SK-N-SH (cell line): ENCODE measurements at places on chromosomes 2 and 18.

DNA sequence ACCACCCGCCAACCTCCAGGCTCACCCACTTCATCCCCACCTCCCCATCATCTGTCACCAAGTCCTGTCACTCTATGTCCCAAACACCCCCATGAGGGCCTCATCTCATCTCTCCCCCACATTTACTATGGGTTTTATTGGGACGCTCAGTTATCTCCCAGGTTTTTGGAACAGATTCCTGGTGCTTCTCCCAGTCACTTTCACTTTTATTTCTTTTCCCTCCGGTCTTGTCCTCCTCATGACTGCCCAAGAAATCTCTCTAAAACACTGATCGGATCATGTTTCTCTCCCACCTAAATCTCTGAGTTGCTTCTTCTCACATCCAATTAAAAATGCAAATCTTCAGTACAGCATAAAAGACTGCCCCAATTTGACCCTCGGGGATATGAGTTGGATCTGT is 273.1 kb downstream of the PHLPP1 start:
- no peak for DNase-seq

DNA sequence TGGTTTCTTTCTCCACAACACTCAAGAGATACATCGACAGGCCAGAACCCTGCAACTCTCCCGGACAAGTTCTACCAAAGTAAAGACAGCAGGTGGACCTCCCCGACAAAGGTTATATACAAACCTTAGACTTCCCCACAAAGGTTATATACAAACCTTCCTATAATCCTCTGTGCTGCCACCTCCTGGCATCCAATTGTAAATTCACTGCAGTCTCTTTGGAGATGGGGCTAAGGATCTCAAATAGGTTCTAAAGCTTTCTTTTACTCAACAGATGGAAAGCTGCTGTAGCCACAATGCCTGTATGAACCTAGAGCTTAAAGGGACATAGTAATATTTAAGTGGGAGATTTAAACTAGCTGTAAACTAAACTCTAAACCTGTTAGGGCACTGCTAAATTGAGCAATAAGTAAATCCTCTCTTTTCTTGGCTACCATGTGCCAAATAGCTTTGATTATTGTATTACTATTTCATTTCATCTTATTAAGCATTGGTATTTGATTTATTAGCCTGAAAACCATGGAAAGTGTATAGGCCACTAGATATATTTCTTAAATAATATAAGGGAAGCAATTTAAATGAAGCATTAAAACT is 9.8 kb upstream of the MREG start:
- peak; percentile 72 for DNase-seq

GRCh38 chr2:143375384-143375880 is 246.2 kb downstream of the ARHGAP15 start:
- no peak for DNase-seq

DNA sequence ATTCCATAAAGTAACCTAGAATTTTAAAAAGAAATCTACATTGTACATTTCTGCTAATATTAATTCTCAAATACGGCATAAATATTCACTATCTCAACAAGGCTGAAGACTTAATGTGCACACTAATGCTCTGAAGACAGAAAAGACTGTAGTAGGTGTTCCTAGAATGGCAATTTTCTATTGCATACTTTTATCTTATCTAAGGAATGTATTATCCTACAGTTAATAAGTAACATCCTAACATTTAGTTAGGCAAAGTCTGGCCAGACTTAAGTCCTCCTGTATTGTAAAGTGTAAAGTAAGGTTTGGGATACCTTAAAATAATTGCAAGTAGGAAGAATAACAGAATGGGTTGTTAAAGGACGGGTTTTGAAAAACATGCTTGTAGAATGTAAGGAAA is 42.2 kb downstream of the CHST9 start:
- DNase-seq: no peak

- no peak for DNase-seq
These were observed 711.8 kb downstream of the DCDC2C start for GRCh38 chr2:4415171-4415570.

- DNase-seq: no peak
These were observed 21.9 kb downstream of the EVA1A start for GRCh38 chr2:75538521-75539490.

DNA sequence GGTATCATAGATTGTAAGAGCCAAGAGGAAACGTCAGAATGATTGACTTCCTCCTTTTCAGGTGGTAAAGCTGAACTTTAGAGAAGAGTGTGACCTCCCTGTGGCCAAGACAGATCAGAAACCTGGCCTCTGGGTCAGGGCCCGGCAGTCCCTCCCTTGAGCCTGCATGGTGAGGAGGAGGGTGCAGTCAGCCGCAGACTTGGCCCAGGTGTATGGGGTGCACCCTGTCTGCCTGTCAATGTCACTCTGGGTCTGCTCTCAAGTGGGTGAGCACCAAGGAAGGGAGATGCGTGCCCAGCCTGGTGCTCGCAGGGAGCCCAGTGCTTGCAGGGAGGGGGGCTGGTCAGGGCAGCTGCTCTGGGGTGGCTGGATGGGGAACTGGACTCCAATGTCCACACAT is 134.4 kb upstream of the SNTG2 start:
- DNase-seq: no peak

DNA sequence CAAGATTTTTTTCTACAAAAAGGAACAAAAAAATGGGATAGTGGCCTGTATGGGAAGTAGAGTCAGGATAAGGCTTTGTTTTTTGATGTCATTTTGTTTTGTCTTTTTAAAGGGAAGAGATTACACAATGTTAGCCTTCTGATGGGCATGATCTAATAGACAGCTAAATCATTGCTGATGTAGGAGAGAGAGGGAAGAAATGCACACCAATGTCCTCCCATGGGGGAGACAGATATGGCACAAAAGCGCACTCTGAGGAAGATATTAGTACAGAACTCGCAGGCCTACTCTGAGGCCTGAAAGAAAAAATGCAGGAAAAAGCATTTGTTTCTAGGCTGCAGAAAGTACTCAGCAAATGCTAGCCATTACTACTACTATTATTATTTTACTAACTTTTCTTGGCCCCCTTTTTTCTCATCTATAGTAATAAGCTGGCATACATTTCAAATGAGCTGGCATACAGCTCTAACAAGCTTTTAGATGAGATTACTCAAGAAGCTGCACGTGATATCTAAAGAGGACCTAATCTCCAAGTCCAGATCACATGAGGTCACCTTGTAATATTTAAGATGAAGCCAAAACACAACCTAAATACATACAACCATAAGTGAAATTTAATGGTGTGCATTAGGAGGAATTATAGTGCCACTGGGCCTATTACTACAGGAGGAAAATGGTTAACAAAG is 269.4 kb upstream of the TANK start:
- no peak for DNase-seq

DNA sequence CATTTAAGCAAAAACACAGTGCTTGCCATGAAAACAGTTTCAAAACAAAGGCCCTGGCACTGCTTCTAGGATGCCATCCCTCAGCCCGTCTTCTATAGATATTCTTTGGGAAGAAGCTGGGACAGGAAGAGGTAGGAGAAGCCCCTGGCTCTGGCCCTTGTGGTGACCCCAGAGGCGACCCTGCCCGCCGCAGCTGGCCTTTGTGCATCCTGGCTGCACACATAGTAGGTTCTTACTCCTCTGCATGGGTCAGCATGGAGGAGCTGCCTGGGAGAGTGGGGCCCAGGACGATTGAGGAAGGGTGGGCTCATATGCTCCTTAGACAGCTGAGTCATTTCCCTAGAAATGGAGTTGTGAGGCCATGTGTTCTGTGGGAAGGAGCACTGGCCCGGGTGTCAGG is 44.4 kb upstream of the OTOF start:
- DNase-seq: no peak

- DNase-seq: no peak
These were observed 90.5 kb downstream of the TMEM185B start for GRCh38 chr2:120132691-120133090.
